ENCODE measurements at places on chromosomes 4 and X. TPM values are rescaled to one million over a fixed set of nuclear protein-coding genes. Genes with fewer than 3 reads are reported as not detected.

- no peak overlapping the region for H3K4me3 ChIP-seq
- DNase-seq, result no peak
- no peaks in the 10 kb centered on the region for H3K4me1 ChIP-seq
- no peaks in the 10 kb centered on the region for H3K27me3 ChIP-seq
Measured at GRCh38 chrX:45134315-45134731, 66.4 kb downstream of the DIPK2B start.

- H3K4me3 ChIP-seq, result no peak overlapping the region
- no peaks in the 10 kb centered on the region for H3K36me3 ChIP-seq
- no peak overlapping the region for H3K27ac ChIP-seq
- DNase-seq, result no peak
- no peaks in the 10 kb centered on the region for H3K27me3 ChIP-seq
Measured at GRCh38 chrX:9379697-9380551, 84.9 kb upstream of the TBL1X start.

Gene PCDH11X
- total RNA-seq, result not detected

Gene MAGEA4
- total RNA-seq, result not detected

Gene FAT1
- total RNA-seq, result not detected
